CD4-positive, alpha-beta T cell (primary cell): ENCODE measurements at places on chromosomes 7 and 10. TPM values are rescaled to one million over a fixed set of nuclear protein-coding genes. Genes with fewer than 3 reads are reported as not detected.

GRCh38 chr7:132300599-132301277 lies 275.5 kb downstream of the PLXNA4 start:
- no peaks in the 10 kb centered on the region for H3K36me3 ChIP-seq
- no peaks in the 10 kb centered on the region for H3K4me1 ChIP-seq
- H3K27me3 ChIP-seq = no peaks in the 10 kb centered on the region

GRCh38 chr10:11521860-11522259 lies 89.6 kb downstream of the USP6NL start:
- no peaks in the 10 kb centered on the region for H3K4me1 ChIP-seq
- H3K27ac ChIP-seq = no peak overlapping the region
- no peak for DNase-seq
- H3K36me3 ChIP-seq = no peaks in the 10 kb centered on the region
- no peaks in the 10 kb centered on the region for H3K27me3 ChIP-seq
- no peak overlapping the region for H3K4me3 ChIP-seq

DNA sequence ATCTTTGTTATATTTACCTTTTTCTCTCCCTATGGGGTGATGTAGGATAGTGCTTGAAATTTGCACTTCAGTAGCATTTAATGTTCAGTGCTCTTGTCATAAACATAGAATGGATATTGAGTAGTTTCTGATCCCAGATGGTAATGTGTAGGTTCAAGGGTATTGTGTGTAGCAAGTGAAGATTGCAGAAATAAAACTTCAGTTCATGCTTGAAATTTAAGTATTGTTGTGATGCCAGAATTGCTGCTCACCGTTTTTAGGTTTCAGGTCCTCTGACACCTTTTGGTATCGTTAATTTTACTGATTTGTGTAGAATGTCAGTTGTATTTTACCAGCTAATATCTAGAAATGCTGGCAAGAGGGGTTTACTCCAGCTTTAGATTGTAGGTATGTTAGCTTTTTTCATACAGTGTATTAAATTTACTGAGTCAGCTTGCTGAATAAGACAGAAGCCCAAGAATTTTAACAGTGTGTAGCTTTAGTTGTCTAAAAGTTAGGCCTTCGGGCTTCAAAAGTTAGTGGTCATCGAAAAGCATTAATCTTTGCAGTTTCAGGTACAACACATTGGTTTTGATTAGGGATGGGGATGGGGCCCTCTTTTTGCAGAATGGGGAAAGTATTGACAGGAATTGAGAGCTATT lies 1.9 kb downstream of the PTEN start:
- no peaks in the 10 kb centered on the region for H3K36me3 ChIP-seq
- DNase-seq = no peak
- H3K27me3 ChIP-seq = no peaks in the 10 kb centered on the region

DNA sequence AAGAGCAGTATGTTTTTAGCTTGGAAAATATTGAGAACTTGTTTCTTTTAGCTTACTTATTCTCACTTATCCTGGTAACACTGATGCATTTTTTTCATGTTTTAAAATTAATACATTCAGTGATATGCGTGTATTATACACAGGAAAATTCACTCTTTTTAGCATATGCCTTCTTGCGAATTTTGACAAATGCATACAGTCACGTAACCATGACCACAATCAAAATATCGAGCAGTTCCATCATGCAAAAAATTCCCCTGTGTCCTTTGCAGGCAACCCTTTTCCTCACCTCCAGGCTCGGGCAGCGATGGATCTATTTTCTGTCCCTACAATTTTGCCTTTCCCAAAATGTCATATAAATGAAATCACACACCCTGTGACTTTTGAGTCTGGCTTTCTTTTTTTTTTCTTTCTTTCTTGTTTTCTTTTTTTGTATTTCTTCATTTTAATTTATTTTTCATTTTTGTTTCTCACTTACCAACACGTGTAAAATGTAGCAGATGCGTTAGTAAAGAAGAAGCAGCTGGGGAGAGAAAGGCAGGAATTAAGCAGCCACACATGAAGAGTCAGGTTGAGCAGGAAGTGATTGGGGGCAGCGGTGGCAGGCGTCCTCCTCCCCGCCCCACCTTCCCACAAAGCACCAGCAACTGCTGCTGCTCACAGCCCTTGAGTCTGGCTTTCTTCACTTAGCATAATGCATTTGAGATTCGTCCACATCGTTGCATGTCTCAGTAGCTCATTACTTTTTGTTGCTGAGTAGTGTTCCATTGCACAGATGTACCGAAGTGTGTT lies 29.9 kb downstream of the ADRB1 start:
- no peaks in the 10 kb centered on the region for H3K36me3 ChIP-seq
- no peaks in the 10 kb centered on the region for H3K27me3 ChIP-seq
- H3K4me3 ChIP-seq = no peak overlapping the region
- DNase-seq = no peak

DNA sequence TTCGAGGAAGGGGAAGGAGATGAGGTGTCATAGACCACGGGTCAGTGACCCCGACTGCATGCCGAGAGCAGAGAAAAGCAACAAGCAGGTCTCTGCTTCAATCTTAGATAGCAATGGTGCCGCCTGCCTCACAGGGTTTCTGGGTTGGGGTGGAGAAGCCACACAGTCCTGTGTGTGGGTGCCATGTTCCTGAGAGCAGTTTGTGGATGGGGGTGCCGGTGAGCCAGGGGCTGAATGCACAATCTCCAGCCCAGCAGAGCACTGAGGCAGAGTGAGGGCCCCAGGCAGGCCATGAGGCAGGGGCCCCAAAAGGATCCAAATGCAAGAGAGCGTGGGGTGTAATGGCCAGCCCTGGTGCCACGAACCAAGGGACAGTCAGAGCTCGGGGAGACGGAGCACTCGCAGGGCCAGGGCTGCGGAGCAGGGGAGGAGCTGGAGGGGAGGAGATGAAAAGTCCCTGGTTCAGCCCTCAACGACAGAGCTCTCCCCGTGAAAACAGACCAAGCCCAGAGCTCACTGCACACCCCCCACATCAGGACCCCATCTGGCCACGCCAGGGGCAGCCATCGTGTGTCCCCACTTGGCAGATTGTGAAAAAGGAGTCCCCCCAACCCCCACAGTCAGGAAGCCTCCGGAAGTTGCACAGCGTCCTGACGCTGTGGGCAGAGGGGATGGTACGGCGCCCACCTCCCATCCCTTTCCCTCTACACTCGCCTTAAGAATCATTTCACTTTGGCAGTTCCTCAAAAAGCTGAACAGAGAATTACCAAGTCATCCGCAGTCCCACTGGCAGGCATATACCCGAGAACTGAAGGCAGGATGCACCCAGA lies 19.9 kb downstream of the WDR86 start:
- DNase-seq = no peak
- H3K36me3 ChIP-seq = no peaks in the 10 kb centered on the region
- H3K27ac ChIP-seq = no peak overlapping the region
- H3K4me1 ChIP-seq = peaks cover 4% of the 10 kb centered on the region
- no peaks in the 10 kb centered on the region for H3K27me3 ChIP-seq

DNA sequence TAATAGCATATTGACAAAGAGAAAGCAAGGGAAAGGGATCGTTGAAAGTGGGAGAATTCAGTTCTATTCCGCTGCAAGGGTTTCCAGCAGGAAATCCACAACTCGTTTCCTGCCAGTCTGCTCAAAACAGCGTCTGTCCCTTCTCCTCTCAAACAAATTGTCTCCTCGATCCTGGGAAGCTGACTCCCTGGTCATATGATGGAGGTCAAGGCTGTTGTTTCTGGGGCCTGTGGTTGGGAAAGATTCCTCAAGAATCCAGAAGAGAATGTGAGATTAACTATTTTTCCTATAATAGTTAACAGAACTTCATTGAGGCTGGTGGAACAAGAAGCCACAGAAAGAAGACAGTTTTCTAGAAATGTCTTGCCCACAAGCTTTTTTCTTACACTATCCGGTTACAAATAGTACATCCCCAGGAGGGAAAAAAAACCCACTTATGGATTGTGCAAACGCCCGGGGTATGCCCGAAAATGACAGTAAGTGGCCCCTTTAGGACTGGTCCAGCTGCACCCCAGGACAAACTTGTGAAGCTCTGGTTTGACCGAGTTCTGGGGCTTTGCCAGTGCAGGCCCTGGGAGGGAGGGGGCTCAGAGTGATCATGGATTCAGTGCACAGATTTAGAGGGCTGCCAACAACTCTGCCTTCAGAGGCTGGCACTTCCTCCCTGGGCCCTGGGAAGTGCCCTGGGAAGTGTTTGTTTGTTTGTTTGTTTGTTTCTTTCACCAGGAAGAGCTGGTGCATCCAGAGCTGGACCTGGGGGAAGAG lies 49.4 kb upstream of the CTBP2 start:
- H3K4me3 ChIP-seq = no peak overlapping the region
- H3K27ac ChIP-seq = no peak overlapping the region
- H3K27me3 ChIP-seq = no peaks in the 10 kb centered on the region
- no peak for DNase-seq

DNA sequence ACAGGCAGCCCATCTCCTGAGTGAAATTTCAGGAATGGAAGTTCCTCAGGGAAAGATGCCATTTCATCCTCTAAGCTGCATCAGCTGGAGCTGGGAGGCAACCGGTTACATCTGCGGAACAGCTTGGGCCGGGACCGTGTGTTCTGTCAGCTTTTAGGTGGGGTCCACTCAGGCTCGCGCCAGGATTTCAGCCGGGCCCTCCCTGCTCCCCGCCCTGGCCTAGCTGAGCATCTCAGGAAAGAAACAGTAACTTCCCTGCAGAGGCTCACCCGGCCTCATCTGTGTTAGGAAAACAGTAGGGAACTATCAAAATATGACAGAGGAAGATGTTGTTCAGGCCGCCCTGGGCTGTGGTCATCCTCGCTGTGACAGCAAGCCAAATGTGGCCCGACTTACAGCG lies 110.4 kb downstream of the TRIL start:
- H3K4me1 ChIP-seq = no peaks in the 10 kb centered on the region
- H3K27me3 ChIP-seq = peaks cover 13% of the 10 kb centered on the region
- no peak overlapping the region for H3K27ac ChIP-seq
- no peak for DNase-seq
- no peak overlapping the region for H3K4me3 ChIP-seq
- no peaks in the 10 kb centered on the region for H3K36me3 ChIP-seq

GRCh38 chr7:129101746-129102145 lies 42.8 kb upstream of the TSPAN33 start:
- no peaks in the 10 kb centered on the region for H3K36me3 ChIP-seq
- H3K27me3 ChIP-seq = no peaks in the 10 kb centered on the region
- no peaks in the 10 kb centered on the region for H3K4me1 ChIP-seq
- no peak for DNase-seq
- H3K4me3 ChIP-seq = no peak overlapping the region

GRCh38 chr7:132200141-132200540 lies 376.1 kb downstream of the PLXNA4 start:
- H3K27ac ChIP-seq = no peak overlapping the region
- H3K4me1 ChIP-seq = no peaks in the 10 kb centered on the region
- no peak for DNase-seq
- no peaks in the 10 kb centered on the region for H3K27me3 ChIP-seq
- H3K4me3 ChIP-seq = no peak overlapping the region

Gene LRRTM3
- not detected for total RNA-seq

Gene KLLN
- 0.36 TPM for total RNA-seq

Gene LIPF
- total RNA-seq = not detected

Gene FGFBP3
- 1.5 TPM for total RNA-seq
